Endothelial cell of umbilical vein (primary cell): ENCODE measurements at places on chromosomes 2 and 18. TPM values are rescaled to one million over a fixed set of nuclear protein-coding genes. Genes with fewer than 3 reads are reported as not detected.

PTMA gene
- 1,418 and 1,488 TPM in 2 replicates for total RNA-seq

YWHAQ gene
- total RNA-seq, result 347 and 456 TPM in 2 replicates

SERPINB3 gene
- total RNA-seq, result not detected in 2 replicates

ERBB4 gene
- 0.27 and 0.74 TPM in 2 replicates for total RNA-seq

LIMS2 gene
- 45.7 and 48.3 TPM in 2 replicates for total RNA-seq

HOXD1 gene
- total RNA-seq, result 10.4 and 14.1 TPM in 2 replicates

NT5C1B gene
- not detected in 2 replicates for total RNA-seq

G6PC2 gene
- not detected in 2 replicates for total RNA-seq

SP9 gene
- total RNA-seq, result not detected in 2 replicates

CUL3 gene
- total RNA-seq, result 82.3 and 87.1 TPM in 2 replicates

CNGA3 gene
- total RNA-seq, result not detected in 2 replicates

IL37 gene
- not detected in 2 replicates for total RNA-seq

ALPP gene
- not detected in 2 replicates for total RNA-seq

ZAP70 gene
- total RNA-seq, result not detected in 2 replicates

REEP1 gene
- 0.21 and 0.53 TPM in 2 replicates for total RNA-seq
